SJCRH30 (cell line): ENCODE measurements at places on chromosomes 5 and 9. TPM values are rescaled to one million over a fixed set of nuclear protein-coding genes. Genes with fewer than 3 reads are reported as not detected.

- H3K4me3 ChIP-seq, result no peak overlapping the region
- peaks cover 26% of the 10 kb centered on the region for H3K4me1 ChIP-seq
- no peaks in the 10 kb centered on the region for H3K27me3 ChIP-seq
These were observed 526.9 kb downstream of the BNC2 start for GRCh38 chr9:16343249-16344237.

DNA sequence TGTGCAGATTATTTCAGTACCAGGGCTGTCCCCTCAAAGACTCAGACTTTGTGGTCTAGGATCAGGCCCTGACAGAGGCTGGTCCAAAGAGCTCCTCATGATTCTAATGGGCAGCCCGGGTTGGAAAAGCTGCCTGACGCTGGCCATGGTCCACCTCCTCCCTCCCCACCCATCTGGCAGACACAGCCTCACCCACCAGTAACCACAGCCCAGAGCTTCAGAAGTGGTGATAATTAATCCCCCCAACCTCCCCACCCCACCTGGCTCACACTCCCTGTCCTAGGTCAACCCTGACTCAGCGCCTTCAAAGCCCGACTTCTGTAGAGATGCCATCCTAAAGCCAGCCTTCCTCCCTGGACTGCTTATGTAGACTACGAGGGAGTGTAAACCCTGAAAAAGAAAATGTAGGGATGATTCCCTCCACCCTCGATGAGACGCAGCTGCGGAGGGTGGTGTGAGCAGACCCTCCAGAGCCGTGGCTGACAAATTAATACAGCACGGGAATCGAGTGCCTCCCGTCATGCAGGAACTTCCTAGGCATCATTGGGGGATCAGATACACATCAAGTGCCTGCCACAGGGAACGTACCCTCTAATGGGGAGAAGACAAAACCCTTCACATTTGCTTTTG lies 7.0 kb downstream of the UBE2QL1 start:
- no peaks in the 10 kb centered on the region for H3K36me3 ChIP-seq
- no peak overlapping the region for H3K27ac ChIP-seq
- H3K4me3 ChIP-seq, result no peak overlapping the region
- DNase-seq, result no peak
- no peaks in the 10 kb centered on the region for H3K27me3 ChIP-seq
- no peaks in the 10 kb centered on the region for H3K4me1 ChIP-seq

DNA sequence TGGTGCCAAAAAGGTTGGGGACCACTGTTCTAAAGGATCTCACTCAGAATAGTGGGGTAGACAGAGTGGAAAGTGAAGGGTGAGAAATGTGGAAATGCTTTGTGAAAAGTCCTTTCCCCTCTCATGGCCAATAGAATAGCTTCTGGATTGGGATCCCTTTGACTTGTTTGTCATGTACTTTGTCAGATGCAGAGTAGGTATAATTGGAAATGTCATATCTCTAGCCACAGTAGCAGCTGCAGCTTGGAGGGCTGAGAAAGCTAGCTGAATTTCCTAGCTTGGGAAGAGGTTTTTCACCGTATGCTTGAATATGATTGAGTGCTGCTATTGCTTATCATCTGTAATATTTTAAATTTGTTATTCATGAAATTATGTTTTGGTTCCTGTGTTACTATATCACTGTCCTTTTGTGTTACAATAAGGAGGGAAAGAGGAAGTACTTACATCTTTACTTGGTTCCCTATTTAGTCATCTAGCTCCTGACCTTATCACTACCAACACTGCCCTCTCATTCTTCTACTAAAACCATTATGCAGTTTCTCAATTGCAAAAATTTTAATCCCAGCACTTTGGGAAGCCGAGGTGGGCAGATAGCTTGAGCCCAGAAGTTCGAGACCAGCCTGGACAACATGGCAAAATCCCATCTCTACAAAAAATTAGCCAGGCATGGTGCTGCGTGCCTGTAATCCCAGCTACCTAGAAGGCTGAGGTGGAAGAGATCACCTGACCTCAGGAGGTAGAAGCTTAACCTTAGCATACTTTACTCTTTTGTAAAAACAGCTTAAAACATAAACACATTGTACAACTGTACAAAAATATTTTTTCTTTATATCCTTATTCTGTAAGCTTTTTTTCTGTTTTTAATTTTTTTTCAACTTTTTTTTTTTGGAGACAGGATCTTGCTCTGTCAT lies 12.4 kb downstream of the SLC30A5 start:
- no peaks in the 10 kb centered on the region for H3K27me3 ChIP-seq
- no peak for DNase-seq
- no peak overlapping the region for H3K4me3 ChIP-seq
- peaks cover 72% of the 10 kb centered on the region for H3K36me3 ChIP-seq

- peaks cover 6% of the 10 kb centered on the region for H3K27me3 ChIP-seq
- DNase-seq, result no peak
- H3K27ac ChIP-seq, result no peak overlapping the region
- no peaks in the 10 kb centered on the region for H3K36me3 ChIP-seq
- H3K4me1 ChIP-seq, result no peaks in the 10 kb centered on the region
These were observed 24.0 kb upstream of the GPR151 start for GRCh38 chr5:146539973-146540372.

- H3K36me3 ChIP-seq, result no peaks in the 10 kb centered on the region
These were observed 209.5 kb downstream of the CD180 start for GRCh38 chr5:66987126-66987525.

DNA sequence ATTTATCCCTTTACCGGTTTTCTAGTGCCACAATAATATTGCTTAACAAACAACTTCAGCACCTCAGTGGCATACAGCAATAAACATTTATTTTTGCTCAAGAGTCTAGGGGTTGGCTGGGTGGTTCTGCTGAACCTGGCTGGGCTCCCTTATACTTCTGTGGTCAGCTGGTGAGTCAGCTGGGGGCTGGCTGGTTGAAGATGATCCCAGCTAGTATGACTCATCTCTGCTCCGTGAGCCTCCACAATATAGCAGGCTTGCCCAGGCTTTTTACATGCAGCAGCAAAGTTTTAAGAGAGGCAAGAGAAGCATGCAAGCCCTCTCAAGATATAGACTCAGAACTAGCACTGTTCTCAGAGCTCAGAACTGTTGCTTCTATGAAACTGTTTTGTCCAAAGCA lies 523.5 kb upstream of the CLINT1 start:
- DNase-seq, result peak; percentile 87
- no peaks in the 10 kb centered on the region for H3K36me3 ChIP-seq

The GLRA1 gene
- total RNA-seq, result not detected in 2 replicates

The TRIM36 gene
- 14.9 and 15.3 TPM in 2 replicates for total RNA-seq
